Type B pancreatic cell (in vitro differentiated cells): ENCODE measurements at places on chromosomes 4 and X. TPM values are rescaled to one million over a fixed set of nuclear protein-coding genes. Genes with fewer than 3 reads are reported as not detected.

- no peaks in the 10 kb centered on the region for H3K36me3 ChIP-seq
- DNase-seq, result no peak
- no peaks in the 10 kb centered on the region for H3K27me3 ChIP-seq
- H3K4me3 ChIP-seq, result peak overlapping the region; percentile 17
Observed at GRCh38 chr4:147786031-147786430, 54.1 kb downstream of the ARHGAP10 start.

GRCh38 chr4:110452546-110452945 is 23.4 kb upstream of the ENPEP start:
- no peaks in the 10 kb centered on the region for H3K27me3 ChIP-seq
- DNase-seq, result no peak
- no peak overlapping the region for H3K4me3 ChIP-seq
- H3K4me1 ChIP-seq, result no peaks in the 10 kb centered on the region
- no peak overlapping the region for H3K27ac ChIP-seq

GRCh38 chrX:110310896-110311295 is 7.0 kb downstream of the AMMECR1 start:
- H3K36me3 ChIP-seq, result peaks cover 11% of the 10 kb centered on the region
- peaks cover 39% of the 10 kb centered on the region for H3K4me1 ChIP-seq
- peak overlapping the region; percentile 38 for H3K27ac ChIP-seq
- peak overlapping the region; percentile 0 for H3K4me3 ChIP-seq
- no peak for DNase-seq
- no peaks in the 10 kb centered on the region for H3K27me3 ChIP-seq

DNA sequence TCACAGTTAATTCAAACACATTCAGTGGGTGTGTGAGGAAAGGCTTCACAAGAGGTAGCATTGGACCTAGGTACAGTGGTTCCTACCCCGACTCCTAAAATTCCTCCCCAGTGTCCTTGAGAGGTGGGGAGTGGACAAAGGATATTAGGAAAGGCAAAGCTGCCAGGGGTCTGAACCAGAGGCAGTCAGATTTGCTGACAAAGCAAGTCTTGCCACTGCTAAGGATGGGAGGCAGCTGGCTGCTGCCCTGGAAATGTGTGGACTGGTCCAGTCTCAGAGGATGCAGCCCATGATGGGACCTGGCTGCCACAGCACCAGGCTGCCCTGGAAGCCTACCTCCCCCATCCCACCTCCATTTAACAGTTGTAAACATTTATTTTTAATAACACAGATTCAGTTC is 4.1 kb upstream of the PHF8 start:
- no peaks in the 10 kb centered on the region for H3K36me3 ChIP-seq
- H3K4me1 ChIP-seq, result peaks cover 10% of the 10 kb centered on the region
- no peak overlapping the region for H3K4me3 ChIP-seq
- no peak overlapping the region for H3K27ac ChIP-seq
- no peaks in the 10 kb centered on the region for H3K27me3 ChIP-seq

GRCh38 chrX:130725519-130725918 is 177.5 kb downstream of the ENOX2 start:
- H3K27me3 ChIP-seq, result no peaks in the 10 kb centered on the region
- H3K27ac ChIP-seq, result no peak overlapping the region
- H3K36me3 ChIP-seq, result peaks cover 17% of the 10 kb centered on the region

DNA sequence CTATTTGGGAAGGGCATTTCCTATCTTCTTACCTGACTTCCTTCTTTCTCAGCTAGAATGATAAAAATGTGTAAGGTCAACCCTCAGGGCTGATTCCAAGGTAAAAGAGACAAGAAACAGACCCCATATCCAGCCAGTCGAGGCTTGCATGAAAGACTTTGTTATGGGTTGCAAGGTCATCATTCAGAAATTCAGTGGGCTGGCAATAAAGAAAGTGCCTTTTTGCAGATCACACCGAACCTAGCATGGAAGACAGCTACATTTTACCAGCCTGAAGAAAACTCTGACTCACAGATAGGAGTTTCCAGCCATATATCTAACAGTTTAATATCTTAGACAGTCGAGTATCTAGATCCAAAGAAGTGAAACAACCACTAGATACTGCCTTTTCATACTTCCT is 87.4 kb downstream of the PDGFC start:
- H3K27me3 ChIP-seq, result no peaks in the 10 kb centered on the region
- peaks cover 9% of the 10 kb centered on the region for H3K36me3 ChIP-seq
- no peak overlapping the region for H3K27ac ChIP-seq
- no peak for DNase-seq
- no peaks in the 10 kb centered on the region for H3K4me1 ChIP-seq
- H3K4me3 ChIP-seq, result no peak overlapping the region

DNA sequence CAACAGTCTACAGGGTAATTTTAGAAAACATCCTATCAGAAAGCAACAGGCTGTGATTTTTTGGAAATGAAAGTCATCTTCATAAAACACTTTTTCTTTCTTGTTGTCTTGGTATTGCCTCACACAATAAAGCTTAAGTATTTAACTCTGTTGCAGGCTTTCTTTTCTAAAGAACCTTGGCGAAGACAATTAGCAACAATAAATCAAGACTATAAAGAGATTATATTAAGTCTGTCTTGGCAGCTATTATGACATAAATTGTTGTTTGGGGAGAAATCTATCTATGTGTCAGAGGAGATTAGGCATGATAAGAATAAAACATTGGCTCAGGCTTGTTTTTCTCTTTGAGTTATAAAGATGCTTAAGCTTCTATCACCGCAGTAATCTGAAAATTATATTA is 1774.8 kb downstream of the ARAP2 start:
- DNase-seq, result no peak
- H3K27me3 ChIP-seq, result no peaks in the 10 kb centered on the region
- no peaks in the 10 kb centered on the region for H3K4me1 ChIP-seq
- no peak overlapping the region for H3K27ac ChIP-seq

The SRPX2 gene
- 7.7 and 13.6 TPM in 2 replicates for total RNA-seq

- DNase-seq, result no peak
- H3K27me3 ChIP-seq, result no peaks in the 10 kb centered on the region
- H3K4me1 ChIP-seq, result no peaks in the 10 kb centered on the region
- H3K36me3 ChIP-seq, result no peaks in the 10 kb centered on the region
- H3K4me3 ChIP-seq, result no peak overlapping the region
Observed at GRCh38 chrX:123138473-123138872, 45.6 kb upstream of the GRIA3 start.

The FAM120C gene
- total RNA-seq, result 6.4 and 12.7 TPM in 2 replicates

DNA sequence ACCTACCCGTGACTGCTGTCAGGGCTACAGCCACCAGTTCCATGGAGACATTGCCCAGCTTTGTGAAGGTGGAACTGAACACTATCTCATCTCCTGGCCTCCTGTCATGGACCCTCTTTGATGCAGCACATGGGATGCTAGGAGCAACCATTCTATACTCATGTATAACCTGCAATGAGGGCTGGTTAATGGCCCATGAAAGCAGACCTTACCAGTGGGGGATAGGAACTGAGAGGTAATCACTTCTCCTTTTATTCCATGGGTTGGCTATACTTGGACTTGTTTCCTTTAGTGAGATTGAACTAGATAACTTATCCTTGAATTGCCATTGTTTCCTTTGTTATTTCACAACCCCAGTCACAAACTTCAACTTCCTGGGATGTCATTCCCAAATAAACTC is 310.6 kb downstream of the BMPR1B start:
- H3K4me3 ChIP-seq, result no peak overlapping the region
- DNase-seq, result no peak
- no peaks in the 10 kb centered on the region for H3K27me3 ChIP-seq
- peaks cover 8% of the 10 kb centered on the region for H3K4me1 ChIP-seq

The S100P gene
- 58.9 and 80.8 TPM in 2 replicates for total RNA-seq

GRCh38 chr4:120277391-120277790 is 210.7 kb upstream of the MAD2L1 start:
- H3K4me3 ChIP-seq, result no peak overlapping the region
- no peak overlapping the region for H3K27ac ChIP-seq
- H3K27me3 ChIP-seq, result no peaks in the 10 kb centered on the region
- no peak for DNase-seq
- peaks cover 3% of the 10 kb centered on the region for H3K36me3 ChIP-seq

GRCh38 chr4:42331914-42332368 is 65.3 kb upstream of the SHISA3 start:
- H3K36me3 ChIP-seq, result no peaks in the 10 kb centered on the region
- H3K4me1 ChIP-seq, result peaks cover 12% of the 10 kb centered on the region
- no peak overlapping the region for H3K4me3 ChIP-seq

DNA sequence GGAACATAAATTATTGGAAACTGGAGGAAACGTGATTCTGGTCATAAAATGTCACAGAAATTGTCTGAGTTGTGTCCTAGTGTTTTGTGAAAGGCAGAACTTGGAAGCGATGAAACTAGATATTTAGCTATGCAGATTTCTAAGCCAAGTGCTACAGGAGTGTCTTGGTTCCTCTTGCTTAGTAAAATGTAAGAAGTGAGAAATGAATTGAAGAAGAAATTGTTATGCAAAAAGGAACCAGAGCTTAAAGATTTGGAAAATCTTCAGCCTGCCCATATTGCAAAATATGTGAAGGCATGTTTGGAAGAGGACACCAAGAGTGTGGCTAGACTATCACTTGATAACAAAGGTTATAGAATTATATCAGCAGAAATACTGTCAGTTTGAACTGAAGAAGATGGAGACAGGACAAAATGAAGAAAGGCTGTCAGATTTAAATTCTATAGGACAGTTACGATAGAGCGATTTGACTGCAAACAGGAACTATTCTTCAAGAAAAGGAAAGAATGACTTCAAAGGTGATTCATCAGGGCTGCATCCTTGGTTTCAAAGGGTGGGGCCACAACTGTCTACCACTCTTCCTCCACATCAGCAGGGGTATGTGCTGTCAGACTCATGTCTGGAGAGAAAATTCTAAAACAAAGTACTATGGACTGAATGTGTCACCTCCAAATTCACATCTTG is 9.4 kb upstream of the CDS1 start:
- H3K36me3 ChIP-seq, result no peaks in the 10 kb centered on the region
- no peaks in the 10 kb centered on the region for H3K27me3 ChIP-seq
- H3K27ac ChIP-seq, result peak overlapping the region; percentile 57
- no peaks in the 10 kb centered on the region for H3K4me1 ChIP-seq

GRCh38 chr4:8291036-8291682 is 21.6 kb downstream of the HTRA3 start:
- H3K36me3 ChIP-seq, result no peaks in the 10 kb centered on the region
- no peak for DNase-seq
- H3K4me1 ChIP-seq, result no peaks in the 10 kb centered on the region
- H3K27me3 ChIP-seq, result no peaks in the 10 kb centered on the region
- no peak overlapping the region for H3K4me3 ChIP-seq

DNA sequence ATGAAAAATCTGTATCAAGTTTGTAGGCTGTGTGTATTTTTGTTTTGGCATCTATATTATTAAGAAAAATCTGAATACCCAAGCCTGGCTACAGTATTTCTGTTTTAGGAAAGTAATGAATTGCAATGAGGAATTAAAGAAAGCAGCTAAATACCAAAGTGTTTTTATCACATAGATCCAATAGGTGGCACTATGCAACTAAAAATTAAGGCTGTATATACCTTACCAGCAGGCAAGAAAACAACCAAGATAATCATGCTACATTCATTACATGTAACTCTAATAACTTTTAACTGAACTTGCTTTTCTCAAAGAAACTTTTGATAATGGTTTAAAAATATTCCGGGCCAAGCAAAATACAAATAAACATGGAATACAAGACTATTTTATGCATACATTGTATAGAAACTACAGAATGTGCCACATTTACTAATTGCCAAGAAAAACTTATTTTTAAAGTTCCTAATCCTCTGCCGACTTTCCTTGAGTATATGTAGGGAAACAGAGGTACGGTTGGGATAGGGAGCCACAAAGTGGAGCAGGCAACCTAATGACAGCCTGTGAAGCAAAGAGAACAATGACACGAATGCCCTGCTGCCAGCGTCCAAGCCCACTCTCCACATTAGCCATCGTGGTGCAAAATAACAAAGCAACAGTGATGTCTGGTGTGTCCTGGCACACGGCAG is 63.7 kb downstream of the SEC24D start:
- peak overlapping the region; percentile 5 for H3K27ac ChIP-seq
- H3K4me1 ChIP-seq, result peaks cover 58% of the 10 kb centered on the region
- no peaks in the 10 kb centered on the region for H3K27me3 ChIP-seq
- H3K36me3 ChIP-seq, result peaks cover 4% of the 10 kb centered on the region
- H3K4me3 ChIP-seq, result no peak overlapping the region
- no peak for DNase-seq

DNA sequence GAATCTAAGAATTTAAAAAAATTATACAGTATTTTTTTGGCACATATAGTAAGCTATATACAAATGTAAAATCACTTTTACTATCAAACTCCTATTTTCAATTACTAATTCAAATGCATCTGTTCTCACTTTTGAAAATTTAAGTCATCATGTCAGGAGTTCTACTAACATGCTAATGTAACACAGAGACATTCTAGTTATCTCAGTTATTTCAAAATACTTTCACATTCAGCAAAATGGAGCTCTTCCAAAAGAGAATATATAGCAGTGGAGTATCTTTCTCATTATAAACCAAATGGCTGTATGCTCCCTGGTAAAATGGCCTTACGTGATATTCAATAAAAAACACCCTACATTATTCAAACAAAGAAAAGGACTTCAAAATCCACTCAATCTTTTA is 42.3 kb downstream of the RFC1 start:
- H3K27me3 ChIP-seq, result no peaks in the 10 kb centered on the region
- H3K4me1 ChIP-seq, result no peaks in the 10 kb centered on the region
- peaks cover 30% of the 10 kb centered on the region for H3K36me3 ChIP-seq
- no peak overlapping the region for H3K4me3 ChIP-seq

DNA sequence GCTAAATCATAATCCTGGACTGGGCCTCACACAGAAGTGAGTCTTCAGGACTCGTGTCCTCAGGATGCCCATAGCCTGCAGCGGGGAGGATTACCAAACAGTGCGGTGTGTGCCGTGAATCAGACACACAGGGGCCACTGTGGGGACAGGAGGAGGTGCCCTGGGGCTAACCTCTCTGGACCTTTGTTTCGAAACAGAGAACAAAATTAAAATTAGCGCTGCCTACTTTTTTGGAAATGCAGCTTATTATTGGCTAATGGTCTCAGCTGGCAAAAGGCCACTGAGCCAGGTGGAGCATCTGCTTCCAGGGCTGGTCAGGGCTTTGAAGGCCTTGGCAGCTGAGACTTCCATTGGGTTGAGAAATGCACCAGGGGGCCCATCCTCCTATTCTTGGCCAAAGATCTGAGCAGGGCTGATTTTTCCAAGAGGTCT is 236.2 kb downstream of the EVC2 start:
- H3K27me3 ChIP-seq, result peaks cover under 1% of the 10 kb centered on the region
- no peak overlapping the region for H3K27ac ChIP-seq
- no peak overlapping the region for H3K4me3 ChIP-seq
- no peaks in the 10 kb centered on the region for H3K36me3 ChIP-seq

- no peak overlapping the region for H3K4me3 ChIP-seq
- no peak overlapping the region for H3K27ac ChIP-seq
- DNase-seq, result no peak
- peaks cover 3% of the 10 kb centered on the region for H3K27me3 ChIP-seq
- no peaks in the 10 kb centered on the region for H3K36me3 ChIP-seq
Observed at GRCh38 chrX:129781134-129781672, 1.5 kb downstream of the SASH3 start.

The GABRE gene
- total RNA-seq, result 5.5 and 9.9 TPM in 2 replicates

- no peak for DNase-seq
- no peaks in the 10 kb centered on the region for H3K4me1 ChIP-seq
- H3K36me3 ChIP-seq, result no peaks in the 10 kb centered on the region
- H3K27ac ChIP-seq, result no peak overlapping the region
- H3K27me3 ChIP-seq, result no peaks in the 10 kb centered on the region
- H3K4me3 ChIP-seq, result no peak overlapping the region
Observed at GRCh38 chrX:153774576-153775292, 6.1 kb upstream of the SRPK3 start.

GRCh38 chr4:94408549-94409374 is 43.0 kb upstream of the PDLIM5 start:
- H3K4me3 ChIP-seq, result no peak overlapping the region
- H3K27me3 ChIP-seq, result peaks cover 31% of the 10 kb centered on the region
- H3K27ac ChIP-seq, result no peak overlapping the region
- no peak for DNase-seq

GRCh38 chr4:130359542-130359941 is 1263.6 kb downstream of the C4orf33 start:
- H3K27ac ChIP-seq, result no peak overlapping the region
- H3K36me3 ChIP-seq, result no peaks in the 10 kb centered on the region
- DNase-seq, result no peak
- H3K4me3 ChIP-seq, result no peak overlapping the region
- no peaks in the 10 kb centered on the region for H3K27me3 ChIP-seq
